Cerebellar nuclear complex (tissue), 1 donor: ENCODE measurements at places on chromosomes 6 and 20.

DNA sequence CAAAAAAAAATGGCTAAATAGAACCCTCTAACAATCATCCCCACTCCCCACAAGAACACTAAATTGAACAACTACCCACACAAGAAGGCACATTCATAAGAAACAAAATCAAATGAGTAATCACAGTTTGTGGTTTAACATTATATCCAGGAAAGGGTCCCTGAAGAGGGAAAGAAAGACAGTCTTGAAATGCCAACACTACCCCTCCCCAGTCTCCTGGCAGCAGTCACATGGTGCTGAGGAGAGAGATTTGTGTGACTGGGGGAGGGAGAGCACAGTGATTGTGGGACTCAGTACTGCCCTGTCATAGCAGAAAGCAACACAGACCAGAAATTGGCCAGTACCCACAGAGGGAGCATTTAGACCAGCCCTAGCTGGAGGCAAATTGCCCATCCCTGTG, 443.7 kb upstream of the BTBD3 start:
- no peak for DNase-seq

DNA sequence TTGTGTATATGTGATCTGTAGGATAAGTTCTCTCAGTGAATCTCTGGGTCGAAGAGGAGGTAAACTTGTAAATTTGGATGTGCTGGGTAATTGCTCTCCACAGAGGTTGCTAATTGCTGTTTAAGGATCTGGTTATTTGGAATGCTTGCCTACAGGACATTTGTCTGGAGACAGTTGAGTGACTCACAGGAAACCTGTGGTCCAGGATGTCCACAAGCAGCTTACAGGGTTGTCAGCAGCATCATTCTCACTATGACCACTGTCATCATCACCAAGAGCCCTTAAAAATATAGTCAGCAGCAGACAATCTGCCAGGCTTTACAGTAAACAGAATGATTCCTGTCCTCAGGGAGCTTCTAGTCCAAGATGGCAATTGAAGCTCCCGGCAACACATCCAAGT, 31.2 kb upstream of the KCNK5 start:
- no peak for DNase-seq

GRCh38 chr20:34708621-34709043, 4.5 kb downstream of the TP53INP2 start:
- DNase-seq = no peak

DNA sequence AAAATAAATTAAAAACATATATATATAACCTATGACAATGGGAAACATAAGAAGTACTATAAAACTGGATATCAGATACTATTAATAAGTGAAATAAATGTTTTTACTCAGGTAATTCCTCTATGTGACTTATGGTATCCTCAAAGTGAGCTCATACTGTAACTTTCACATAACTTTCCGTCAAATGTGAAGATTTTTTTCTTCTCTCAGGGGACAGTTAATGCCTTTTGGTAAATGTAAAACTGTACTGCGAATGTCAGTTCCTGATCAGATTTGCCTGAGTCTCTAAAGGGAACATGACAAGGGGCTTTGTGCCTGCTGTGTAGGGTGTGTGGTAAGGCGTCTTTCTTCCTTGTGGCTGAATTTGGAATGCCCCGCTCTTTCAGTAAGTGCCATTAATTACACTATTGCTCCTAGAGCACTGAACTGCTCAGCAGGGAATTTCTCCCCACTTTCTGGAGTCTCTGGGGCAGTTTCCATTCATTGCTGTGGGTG, 271.8 kb downstream of the PRL start:
- DNase-seq = no peak

DNA sequence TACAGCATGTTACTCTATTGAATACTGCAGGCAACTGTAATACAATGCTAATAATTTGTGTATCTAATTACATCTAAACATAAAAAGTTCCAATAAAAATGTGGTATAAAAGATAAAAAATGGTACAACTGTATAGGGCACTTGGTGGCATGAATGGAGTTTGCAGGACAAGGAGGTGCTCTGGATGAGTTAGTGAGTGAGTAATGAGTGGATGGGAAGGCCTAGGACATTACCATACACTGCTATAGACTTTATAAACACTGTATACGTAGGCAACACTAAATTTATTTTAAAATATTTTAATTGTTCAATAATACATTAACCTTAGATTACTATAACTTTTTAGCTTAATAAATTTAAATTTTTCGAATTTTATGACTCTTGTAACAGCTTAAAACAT, 579.6 kb upstream of the MAN1A1 start:
- no peak for DNase-seq

DNA sequence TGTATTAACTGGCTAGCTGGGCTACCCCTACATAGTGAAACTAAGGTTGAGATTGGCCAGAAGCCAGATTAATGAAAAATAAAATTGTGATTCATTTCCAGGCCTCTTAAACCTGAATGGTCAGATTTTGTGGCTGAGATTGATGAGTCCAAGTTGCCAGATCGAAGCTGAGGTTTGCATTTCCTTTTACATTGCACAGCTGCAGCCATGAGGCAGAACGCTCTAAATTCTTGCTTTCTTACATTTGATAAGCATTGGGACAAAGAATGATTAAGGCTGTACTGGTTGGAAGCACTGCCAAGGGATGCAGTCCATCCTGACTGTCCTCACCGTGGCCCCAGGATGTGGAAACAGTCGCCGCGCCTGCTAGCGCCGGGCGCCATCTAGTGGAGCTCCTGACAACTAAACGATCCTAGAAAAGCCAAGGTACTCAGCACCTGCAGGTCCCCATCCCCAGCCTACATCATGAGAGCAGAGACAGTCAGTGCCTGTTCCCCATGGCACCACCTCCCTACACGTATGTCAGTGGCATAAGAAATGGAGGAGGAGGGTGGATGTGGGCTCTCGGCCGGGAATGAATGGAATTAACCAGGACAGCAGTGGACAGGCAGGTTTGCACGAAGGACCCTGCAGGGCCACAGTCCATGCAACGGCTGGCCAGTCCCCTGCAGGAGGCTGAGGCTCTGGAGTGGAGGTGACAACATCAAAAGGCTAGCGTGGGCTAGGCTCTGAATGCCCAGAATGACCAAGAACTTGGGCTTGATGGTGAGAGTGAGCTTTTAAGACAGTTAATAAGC, 19.0 kb downstream of the PXDC1 start:
- DNase-seq = peak; percentile 25

GRCh38 chr20:4567170-4567569, 154.5 kb upstream of the PRND start:
- no peak for DNase-seq

GRCh38 chr6:166101819-166102419, 65.7 kb downstream of the TBXT start:
- DNase-seq = no peak

- no peak for DNase-seq
Measured at GRCh38 chr6:292506-293192, 362 bp downstream of the DUSP22 start.

GRCh38 chr20:10777710-10778109, 103.9 kb upstream of the JAG1 start:
- no peak for DNase-seq

DNA sequence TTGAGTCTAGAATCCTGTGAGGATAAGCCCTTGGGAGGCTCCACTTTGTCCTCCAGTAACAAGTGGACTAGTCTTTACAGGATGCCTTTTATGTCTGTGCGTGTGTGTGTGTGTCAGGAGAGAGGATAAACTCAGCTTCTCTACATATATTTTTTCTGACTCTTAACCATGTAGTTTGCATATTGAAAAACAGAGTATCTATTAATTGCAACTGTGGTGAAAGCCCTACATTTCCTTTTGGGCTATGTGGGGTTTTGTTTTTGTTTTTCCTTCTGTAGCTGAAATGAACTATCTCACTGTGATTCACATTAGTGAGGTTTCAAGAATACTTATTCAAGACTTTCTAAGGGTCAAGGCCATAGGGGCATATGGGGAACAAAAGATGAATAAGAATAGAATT, 17.7 kb downstream of the TPBG start:
- DNase-seq = no peak

- no peak for DNase-seq
Measured at GRCh38 chr6:81766482-81767069, 14.1 kb upstream of the TENT5A start.

- DNase-seq = no peak
Measured at GRCh38 chr6:38091613-38092012, 272.1 kb downstream of the ZFAND3 start.

DNA sequence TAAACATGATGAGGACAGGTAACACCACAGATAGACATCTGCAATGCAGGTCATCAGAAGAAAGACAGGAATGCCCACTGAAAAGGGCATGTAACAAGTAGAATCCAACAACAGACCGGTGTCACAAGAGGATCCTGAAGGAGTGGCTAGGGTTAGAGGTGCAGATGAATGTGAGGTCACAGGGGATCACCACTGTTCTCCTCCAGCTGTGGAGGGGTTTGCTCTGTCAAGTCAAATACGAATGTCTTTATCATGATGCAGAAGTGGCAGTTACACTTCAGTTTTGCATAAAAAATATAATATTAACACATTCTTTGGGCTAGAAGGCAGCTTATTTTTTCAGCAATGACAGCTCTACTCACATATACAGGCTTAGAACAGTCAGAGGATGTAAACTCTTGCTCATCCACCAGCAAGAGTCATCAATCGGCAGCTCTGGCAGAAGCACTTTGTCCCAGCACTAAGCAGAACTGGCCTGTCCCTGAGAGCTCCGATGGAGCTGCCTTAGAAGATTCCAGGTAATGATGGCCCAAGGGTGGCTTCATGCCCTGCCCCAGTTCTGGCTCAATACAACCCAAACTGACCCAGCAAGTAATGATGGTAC, 130.4 kb upstream of the TRAF3IP2 start:
- no peak for DNase-seq

DNA sequence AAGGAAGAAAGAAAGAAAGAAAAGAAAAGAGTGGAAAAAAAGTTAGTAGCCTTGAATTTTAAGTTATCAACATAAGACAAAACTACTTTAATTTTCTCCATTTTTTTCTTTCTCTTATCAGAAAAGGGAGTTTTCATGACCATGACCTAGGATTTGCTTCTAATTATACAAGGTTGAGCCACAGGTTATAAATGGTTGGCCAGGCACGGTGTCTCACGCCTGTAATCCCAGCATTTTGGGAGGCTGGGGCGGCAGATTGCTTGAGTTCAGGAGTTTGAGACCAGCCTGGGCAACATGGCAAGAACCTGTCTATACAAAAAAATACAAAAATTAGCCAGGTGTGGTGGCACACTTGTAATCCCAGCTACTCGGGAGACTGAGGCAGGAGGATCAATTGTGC, 7.8 kb upstream of the MTRES1 start:
- no peak for DNase-seq
